NCI-H526 (cell line): ENCODE measurements at places on chromosomes 11 and 22.

DNA sequence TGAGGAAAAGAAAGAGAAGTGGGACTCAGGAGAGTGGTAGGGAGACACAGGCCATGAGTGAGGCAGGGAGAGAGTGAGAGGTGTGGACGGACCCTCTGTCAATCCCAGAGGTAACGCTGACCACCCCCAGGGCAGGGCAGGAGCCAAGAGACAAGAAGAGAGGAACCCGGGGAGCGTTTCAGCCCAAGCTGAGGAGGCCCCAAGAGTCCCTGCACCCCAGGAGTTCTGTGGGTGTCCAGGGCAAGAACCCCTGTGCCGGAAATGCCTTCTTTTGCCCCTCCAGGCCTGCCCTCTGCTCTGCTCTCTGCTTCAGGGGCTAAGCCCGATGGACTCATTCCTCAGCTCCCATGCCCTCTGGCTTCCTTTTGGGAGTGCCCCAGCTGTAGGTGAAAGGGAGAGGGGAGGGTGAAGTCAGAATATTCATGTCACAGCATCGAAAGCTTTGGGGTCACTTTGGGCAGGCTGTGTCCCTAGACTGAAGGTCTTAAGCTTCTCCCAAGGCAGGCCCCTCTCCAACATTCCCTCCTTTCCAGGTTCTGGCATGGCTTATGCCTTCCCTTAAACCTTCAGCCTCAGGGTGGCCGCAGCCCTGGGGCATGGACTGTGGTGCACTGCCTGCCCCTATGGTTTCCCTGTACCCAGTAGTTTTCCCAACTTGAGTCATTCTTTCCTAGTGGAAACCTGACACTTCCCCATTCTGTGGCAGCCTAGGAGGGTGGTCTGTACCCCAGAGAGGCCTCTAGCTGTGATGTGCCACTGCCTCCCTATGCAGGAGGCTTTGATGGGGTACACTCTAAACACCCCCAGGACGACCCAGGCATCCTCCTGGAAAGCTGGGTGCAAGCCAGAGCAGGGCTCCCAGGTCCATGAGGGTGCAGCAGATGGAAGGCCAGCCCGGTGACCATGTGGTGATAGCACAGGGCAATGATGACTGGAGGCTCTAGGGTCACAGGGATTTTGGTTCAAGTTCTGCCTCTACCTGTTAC is 27.1 kb downstream of the MYEOV start:
- DNase-seq = no peak

DNA sequence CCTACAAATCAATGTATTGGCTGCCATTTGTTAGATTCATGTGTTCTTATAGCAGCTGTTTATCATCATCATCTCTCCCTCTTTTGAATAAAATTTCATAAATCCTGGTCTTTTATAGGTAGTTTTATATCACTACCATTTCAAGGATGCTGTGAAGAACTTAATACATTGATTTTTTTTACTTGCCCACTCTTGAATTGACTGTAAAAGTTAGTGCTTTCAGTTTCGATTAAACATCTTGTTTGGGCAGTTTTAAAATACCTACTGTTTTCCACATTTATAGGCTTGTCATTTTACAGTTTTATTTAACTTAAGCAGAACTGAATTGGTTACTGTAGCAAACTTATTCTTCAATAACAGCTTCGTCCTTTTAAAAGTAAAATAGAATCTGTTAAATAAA is 59.5 kb downstream of the TTC17 start:
- no peak for DNase-seq

- no peak for DNase-seq
Measured at GRCh38 chr11:20518323-20518834, 81.0 kb upstream of the SLC6A5 start.

- no peak for DNase-seq
Measured at GRCh38 chr11:7894251-7894650, 36.8 kb downstream of the OR10A6 start.

DNA sequence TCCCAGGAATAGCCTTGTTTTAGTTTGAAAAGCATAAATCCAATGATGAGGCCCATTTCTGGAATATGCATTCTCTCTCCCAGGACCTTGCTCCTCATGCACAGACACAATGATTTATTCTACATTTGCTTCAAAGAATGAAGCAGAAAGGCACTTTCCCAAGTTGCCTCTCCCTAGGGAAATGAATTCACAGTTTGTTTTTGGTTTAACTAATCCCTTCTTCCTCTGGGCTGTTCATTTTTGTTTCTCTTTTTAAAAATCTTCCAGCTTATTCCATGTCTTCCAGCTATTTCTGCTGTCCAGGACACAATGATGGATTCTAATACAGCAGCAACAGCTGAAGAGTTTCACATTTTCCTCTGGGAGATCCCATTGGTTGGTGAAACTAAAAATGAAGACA is 1529.2 kb upstream of the TENM4 start:
- no peak for DNase-seq

- DNase-seq = no peak
Measured at GRCh38 chr11:65928667-65929066, 9.4 kb downstream of the DRAP1 start.

- DNase-seq = no peak
Measured at GRCh38 chr11:38718049-38718448, 2120.0 kb upstream of the RAG2 start.

GRCh38 chr11:2777871-2778629 is 78.3 kb upstream of the KCNQ1OT1 start:
- DNase-seq = peak; percentile 84

DNA sequence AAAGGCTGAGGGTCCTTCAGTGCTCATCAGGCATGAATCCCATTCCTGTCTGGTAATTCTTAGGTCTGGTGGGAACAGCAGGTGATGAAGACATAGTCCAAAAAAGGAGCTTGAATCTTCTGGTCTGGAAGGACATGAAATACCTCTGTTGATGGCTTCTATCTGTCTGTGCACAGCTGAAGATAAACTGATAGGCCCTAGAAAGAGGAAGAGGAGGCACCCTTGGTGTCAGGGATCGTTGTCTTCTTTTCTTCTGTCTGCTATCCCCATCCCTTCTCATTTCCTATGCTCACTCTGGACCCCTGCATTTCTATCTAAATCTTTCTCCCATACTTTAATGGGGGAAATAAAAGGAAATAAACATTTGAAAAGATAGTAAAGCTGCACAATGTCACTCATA is 9.4 kb downstream of the AGBL2 start:
- no peak for DNase-seq

- no peak for DNase-seq
Measured at GRCh38 chr11:56340289-56340688, 5.5 kb upstream of the OR8K1 start.

DNA sequence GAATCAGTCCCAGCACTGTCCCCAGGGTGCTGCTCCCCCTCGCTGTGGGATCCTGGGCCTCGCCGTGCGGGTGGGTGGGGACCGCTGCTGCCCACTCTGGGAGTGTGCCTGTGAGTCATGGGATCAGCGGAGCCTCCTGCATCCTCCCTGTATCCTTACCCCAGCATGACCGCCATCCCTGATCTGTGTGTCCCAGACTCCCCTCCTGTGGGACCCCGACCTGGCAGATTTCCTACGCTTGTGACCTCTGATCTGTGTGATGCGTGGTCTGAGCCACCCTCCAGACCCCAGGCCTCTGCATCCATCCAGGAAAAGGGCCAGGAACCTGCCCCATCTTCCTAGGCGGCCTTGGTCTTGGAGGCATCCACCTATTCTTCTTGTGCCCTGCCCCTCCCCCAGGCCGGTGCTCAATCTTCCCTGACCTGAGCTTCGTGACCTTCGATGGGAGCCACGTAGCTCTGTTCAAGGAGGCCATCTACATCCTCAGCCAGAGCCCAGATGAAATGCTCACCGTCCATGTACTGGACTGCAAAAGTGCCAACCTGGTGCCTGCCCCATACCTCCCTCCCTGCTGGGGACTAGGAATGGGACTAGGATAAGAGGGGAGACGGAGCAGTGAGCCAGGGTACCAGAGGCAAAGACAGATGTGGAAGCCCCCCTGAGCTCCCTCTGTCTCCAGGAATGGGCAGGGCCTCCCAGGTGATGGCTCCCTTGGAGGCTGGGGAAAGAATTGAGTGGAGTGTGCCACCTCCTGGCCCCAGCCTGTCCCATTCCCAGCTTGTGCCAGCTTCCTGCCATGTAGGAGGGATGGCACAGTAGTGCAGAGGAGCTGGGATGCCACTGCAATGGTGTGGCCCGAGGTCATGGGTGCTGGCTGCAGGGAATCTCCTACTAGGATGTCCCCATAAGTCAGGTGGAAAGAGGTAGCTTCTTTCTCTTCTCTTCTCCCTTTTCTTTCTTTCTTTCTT is 65.4 kb downstream of the OTOG start:
- no peak for DNase-seq
